ENCODE measurements at places on chromosomes 6 and 20. TPM values are rescaled to one million over a fixed set of nuclear protein-coding genes. Genes with fewer than 3 reads are reported as not detected.

Gene C4A
- total RNA-seq: 5.8 TPM

Gene PLTP
- total RNA-seq: 41.9 TPM

Gene TBXT
- total RNA-seq: not detected

Gene ELOVL4
- 2.8 TPM for total RNA-seq

Gene PRR18
- total RNA-seq: not detected

Gene HSPA1L
- total RNA-seq: 1.5 TPM

Gene HCRTR2
- total RNA-seq: not detected

Gene GLP1R
- not detected for total RNA-seq

Gene FNDC1
- under 0.01 TPM for total RNA-seq
